ENCODE measurements at places on chromosomes 5 and 9. TPM values are rescaled to one million over a fixed set of nuclear protein-coding genes. Genes with fewer than 3 reads are reported as not detected.

FYB1 gene
- 5.0 TPM for total RNA-seq

SLC34A1 gene
- total RNA-seq: not detected

TMOD1 gene
- 142 TPM for total RNA-seq

CCL21 gene
- 65.3 TPM for total RNA-seq

IFNA5 gene
- total RNA-seq: not detected

GRCh38 chr9:138020795-138021182, 143.2 kb downstream of the CACNA1B start:
- no peak for DNase-seq

- DNase-seq: no peak
These were observed 22.4 kb upstream of the TNFAIP8 start for GRCh38 chr5:119333421-119333851.

DNA sequence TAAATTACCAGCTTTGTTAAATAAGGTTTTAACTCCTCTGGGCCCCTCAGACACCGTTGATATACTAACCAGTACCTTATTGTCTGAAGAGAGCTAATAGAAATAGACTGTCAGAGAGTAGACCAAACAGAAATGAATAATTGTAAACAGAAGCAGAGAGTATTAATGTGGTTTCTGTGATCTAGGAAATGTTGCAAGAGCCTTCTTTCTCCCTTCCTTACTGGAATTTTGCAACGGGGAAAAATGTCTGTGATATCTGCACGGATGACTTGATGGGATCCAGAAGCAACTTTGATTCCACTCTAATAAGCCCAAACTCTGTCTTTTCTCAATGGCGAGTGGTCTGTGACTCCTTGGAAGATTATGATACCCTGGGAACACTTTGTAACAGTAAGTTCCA, 5.1 kb downstream of the TYRP1 start:
- no peak for DNase-seq

- DNase-seq: no peak
These were observed 20.2 kb downstream of the TEK start for GRCh38 chr9:27129221-27129620.

DNA sequence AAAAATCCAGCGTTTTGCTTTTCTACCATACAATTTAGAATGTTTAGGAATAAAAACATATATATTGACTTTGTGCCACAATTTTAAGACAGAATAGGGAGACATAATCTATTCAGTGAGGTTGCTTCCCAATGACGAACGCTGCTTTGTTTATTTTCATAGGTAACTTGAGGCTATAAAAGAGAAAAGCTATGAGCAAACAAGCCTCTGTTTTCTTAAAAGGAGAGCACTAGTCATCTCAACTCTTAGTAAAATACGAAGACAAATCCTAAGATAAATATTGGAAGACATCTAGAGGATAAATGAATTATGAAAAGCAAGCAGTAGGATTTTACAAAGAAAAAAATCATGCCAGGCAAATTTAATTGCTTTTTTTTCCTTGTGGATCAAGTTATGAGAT, 363.6 kb downstream of the ANXA1 start:
- DNase-seq: no peak

- no peak for DNase-seq
These were observed 76.8 kb downstream of the SPEF2 start for GRCh38 chr5:35694481-35694880.

DNA sequence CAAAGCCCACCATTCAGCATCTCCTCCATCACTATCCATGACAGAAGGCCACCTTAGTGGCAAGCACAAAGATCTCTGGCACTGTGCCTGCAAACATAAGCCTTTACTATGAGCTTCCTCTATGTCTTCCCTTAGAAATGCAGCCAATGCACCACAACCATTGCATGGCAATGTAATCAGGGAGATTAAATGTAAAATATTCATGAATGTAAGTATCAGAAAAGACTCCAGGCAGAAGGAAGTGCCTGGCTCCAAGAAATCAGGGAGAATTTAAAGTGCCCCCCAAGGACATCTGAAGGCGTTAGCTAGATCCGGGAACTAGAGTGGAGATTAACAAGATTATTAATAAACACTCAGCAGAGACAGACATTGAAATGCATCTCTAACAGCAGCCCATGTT, 32.5 kb upstream of the MYORG start:
- DNase-seq: no peak

DNA sequence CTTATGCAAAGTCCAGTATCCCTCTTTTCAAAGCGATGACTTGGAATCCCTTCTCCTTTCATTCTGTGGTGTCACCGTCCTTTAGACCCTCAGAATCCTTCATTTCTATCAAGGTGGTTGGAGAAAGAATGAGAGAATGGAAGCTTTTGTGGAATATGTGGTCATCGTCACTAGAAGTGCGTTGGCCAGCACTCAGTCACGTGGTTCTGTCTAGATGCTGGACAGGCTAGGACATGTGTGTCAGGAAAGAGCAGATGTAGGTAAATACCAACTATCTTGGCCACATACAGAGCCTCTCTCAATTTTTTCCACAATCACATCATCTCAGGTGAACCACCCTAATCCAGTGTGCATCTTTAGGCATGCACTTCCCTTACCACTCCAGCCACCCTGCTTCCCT, 206.0 kb downstream of the ARRDC3 start:
- DNase-seq: no peak

DNA sequence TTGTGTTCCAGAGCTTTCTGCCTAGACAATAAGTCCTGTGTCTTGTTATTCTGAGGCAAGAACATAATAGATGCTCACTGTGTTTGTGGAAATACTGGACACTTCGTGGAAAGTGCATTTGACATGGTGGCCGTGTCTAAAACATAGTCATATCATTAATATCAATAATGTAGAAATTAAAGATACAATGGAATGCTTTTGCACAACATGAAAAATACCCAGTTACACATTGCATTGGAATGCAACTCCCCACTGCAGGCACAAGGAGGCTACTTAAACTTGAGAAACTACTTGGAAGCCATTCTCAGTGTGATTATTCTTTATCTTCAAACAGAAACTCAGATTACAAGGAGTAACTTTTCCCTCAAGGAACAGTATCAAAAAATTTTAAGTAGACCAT, 145.3 kb upstream of the ZNF462 start:
- no peak for DNase-seq

- DNase-seq: peak; percentile 36
These were observed 247.1 kb upstream of the ANKRD55 start for GRCh38 chr5:56480078-56480704.

DNA sequence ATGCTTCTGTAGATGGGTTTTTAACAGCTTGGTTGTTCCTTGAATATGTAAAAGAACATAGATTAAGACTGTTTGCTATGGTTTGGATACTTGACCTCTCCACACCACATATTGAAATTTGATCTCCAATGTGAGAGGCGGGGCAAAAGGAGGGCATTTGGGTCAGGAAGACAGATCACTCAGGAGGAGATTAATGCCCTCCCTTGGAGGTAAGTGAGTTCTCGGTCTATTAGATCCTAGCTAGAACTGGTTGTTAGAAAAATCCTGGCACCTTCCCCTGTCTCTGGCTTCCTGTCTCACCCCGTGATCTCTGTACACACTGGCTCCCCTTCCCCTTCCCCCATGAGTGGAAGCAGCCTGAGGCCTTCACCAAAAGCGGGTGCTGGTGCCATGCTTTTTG, 281.1 kb upstream of the ANKRD55 start:
- DNase-seq: no peak
